ENCODE measurements at places on chromosomes 4 and X. TPM values are rescaled to one million over a fixed set of nuclear protein-coding genes. Genes with fewer than 3 reads are reported as not detected.

CPLX1 gene
- 4.3 TPM for total RNA-seq

NSUN7 gene
- 1.5 TPM for total RNA-seq

TMEM144 gene
- total RNA-seq, result 10.4 TPM

DCAF12L2 gene
- not detected for total RNA-seq

GRCh38 chrX:109797311-109797975 lies 64.4 kb upstream of the ACSL4 start:
- no peak for DNase-seq

DNA sequence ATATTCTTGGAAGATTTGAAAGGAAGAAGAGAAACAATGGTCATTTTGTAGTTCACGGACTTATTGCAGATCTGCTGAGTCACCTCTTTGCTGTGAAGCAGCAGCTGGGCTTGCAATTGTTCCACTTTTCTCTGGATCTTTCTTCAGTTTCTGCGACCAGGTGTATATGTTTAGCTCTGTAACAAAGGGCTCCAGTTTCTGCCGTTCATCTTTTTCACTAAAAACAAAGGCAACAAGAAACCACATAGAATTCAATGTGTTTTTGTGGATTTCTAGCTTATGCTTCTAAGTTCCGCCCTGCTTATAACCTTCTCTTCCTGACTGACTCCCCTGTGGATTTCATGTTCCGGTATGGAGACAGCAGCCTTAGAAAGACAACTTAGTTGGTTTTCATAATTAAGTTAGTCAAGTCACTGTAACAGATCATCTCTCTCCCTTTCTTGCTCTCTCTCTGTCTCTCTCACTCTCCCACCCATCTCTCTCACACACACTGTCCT lies 121.6 kb upstream of the EPHA5 start:
- DNase-seq, result no peak

DNA sequence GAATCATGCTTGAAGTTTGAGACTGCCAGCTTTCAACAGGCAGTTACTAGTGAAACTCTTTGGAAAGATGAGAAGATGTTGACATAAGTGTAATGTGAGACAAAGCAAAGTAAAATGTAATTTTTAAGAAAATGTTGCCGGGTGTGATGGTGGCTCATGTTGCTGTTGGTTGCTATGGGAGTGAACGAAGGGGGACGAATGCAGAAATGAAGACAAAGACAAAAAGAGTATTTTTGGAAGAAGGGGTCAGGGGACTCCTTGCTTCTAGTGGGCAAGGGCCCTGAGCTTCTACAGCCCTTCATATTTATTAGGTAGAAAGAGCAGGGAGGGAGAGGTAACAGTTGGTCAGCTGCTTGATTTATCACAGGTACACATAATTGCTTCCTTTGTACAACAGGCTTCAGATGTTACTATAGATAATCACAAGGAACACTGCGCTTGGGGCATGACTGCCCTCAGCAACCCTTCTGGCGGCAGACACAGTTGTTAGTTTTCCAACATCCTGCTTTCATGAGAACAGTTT lies 11.9 kb upstream of the UGDH start:
- no peak for DNase-seq

DNA sequence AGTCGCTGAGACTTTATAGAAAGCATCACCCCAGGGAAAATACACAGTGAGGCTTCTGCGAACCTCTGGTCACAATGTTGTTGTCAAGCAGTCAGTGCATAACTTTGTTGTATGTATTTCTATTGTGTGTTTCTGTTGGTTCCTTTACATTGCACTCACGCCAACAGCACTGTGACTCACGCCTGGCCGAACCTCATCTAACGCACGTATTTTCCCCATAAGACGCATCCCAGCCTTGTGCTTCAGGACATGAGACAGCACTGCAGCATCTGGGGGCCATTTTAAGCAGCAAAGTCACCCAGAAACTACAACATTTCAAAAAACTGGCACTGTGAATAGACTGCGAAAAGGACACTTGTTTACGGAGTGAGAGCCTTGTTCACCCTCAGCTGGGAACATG lies 30.6 kb downstream of the TBL1X start:
- no peak for DNase-seq
